ENCODE measurements at places on chromosomes 5 and 9. TPM values are rescaled to one million over a fixed set of nuclear protein-coding genes. Genes with fewer than 3 reads are reported as not detected.

DNA sequence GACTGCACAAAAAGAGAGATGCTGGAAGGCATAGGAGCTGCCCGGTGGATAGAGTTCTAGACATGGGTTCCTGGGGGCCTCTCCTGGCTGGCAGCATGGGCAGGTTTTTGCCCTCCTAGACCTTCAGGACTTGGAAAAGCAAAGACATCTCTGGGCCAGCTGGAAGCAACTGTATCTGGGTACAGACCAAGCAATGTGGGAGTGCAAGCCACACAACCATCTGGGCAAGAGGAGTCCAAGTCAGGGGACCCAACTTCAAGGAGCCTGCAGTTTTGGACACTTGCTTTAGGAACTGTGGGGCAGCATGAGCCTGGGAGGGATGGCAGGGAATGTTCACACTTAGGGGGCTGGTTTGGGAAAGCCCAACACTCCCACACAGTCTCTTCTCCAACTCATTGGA lies 323.3 kb downstream of the GADD45G start:
- no peak for DNase-seq

GRCh38 chr5:93192683-93193082 lies 388.3 kb downstream of the NR2F1-AS1 start:
- DNase-seq = no peak

GRCh38 chr5:105146867-105147266 lies 1584.3 kb upstream of the NUDT12 start:
- no peak for DNase-seq

- no peak for DNase-seq
Measured at GRCh38 chr9:69657269-69657668, 14.9 kb downstream of the APBA1 start.

SLC46A2 gene
- not detected for polyA plus RNA-seq

DIPK1B gene
- polyA plus RNA-seq = 0.42 TPM

PCDHA10 gene
- polyA plus RNA-seq = 0.02 TPM

RASEF gene
- not detected for polyA plus RNA-seq

PLPP7 gene
- polyA plus RNA-seq = 3.9 TPM
